Choroid plexus epithelial cell (primary cell): ENCODE measurements at places on chromosomes 16 and 17.
A peak's percentile ranks its signal among the peaks of the same experiment; 100 is the strongest.

DNA sequence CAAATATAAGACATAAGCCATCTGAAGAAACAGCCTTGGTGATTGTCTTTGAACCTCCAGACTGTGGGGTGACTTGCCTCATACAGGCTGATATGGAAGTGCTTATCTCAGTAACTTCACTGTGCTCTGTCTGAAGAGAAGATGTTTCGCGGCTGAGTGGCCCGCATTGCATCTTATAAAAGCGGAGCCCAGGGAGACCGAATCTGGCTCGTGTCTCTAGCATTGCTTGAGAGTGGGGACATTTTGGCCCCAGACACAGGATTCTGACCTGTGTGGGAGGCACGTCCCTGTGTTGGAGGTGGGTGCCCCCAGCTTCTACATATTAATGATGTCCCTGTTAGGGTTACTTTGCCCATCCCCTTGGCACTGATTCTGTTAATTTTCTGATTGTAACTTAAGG, 66.4 kb downstream of the METRNL start:
- no peak for DNase-seq

DNA sequence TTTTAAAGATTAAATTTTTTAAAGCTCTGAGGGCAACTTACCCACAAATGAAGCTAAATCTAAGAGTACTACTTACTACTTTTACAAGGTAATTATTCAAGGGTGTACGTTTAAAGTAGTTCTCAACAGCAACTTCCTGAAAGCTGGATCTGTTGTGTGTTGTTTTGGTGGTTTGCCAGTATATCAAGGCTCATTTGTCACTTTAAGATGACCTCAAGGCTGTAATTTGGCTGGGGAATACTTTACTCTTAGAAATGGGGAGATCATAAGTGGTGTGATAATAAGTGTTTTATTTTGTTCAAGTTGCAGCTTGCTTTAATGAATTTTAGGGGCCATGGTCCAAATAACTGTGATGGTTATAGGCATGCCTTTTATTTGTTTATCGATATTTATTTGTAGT, 30.4 kb downstream of the AP2B1 start:
- no peak for DNase-seq

- DNase-seq, result peak; percentile 18
These were observed 48.4 kb upstream of the SKAP1 start for GRCh38 chr17:48478224-48479013.

- no peak for DNase-seq
These were observed 18.5 kb downstream of the CCDC42 start for GRCh38 chr17:8725881-8726876.

- no peak for DNase-seq
These were observed 16.6 kb downstream of the FAM83G start for GRCh38 chr17:18987862-18988545.

- peak; percentile 66 for DNase-seq
These were observed 16.6 kb downstream of the COL1A1 start for GRCh38 chr17:50184611-50185398.
